ENCODE measurements at places on chromosomes 7 and 10. TPM values are rescaled to one million over a fixed set of nuclear protein-coding genes. Genes with fewer than 3 reads are reported as not detected.

- no peaks in the 10 kb centered on the region for H3K36me3 ChIP-seq
- H3K4me1 ChIP-seq: peaks cover 11% of the 10 kb centered on the region
- no peaks in the 10 kb centered on the region for H3K27me3 ChIP-seq
- peak overlapping the region; percentile 60 for H3K27ac ChIP-seq
Observed at GRCh38 chr7:140260352-140261104, 83.7 kb upstream of the KDM7A start.

GRCh38 chr10:119323085-119324016, 116.0 kb downstream of the GRK5 start:
- H3K4me1 ChIP-seq: peaks cover 9% of the 10 kb centered on the region
- H3K27me3 ChIP-seq: no peaks in the 10 kb centered on the region
- H3K4me3 ChIP-seq: no peak overlapping the region
- H3K27ac ChIP-seq: no peak overlapping the region
- no peaks in the 10 kb centered on the region for H3K36me3 ChIP-seq

DNA sequence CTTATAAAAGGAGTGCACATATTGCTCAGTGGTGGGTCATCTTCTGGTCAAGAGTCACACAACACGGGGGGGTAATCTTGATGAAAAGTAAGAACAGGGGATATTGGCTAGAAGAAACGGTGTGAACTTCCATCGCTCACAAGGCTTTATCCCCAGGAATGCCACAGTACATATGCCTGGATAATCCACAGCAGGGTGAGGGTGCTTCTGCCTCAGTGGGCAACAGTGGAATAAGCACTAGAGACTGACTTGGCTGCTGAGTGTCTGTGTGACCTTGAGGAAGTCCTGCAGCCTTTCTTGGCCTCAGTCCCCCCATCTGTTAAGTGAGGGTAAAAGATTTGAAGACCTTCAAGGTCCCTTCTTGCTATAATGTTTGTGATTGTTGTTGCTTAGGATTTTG, 44.9 kb upstream of the SHH start:
- H3K27ac ChIP-seq: no peak overlapping the region
- H3K27me3 ChIP-seq: peaks cover 5% of the 10 kb centered on the region
- H3K4me3 ChIP-seq: no peak overlapping the region
- H3K36me3 ChIP-seq: no peaks in the 10 kb centered on the region
- H3K4me1 ChIP-seq: peaks cover 2% of the 10 kb centered on the region

DNA sequence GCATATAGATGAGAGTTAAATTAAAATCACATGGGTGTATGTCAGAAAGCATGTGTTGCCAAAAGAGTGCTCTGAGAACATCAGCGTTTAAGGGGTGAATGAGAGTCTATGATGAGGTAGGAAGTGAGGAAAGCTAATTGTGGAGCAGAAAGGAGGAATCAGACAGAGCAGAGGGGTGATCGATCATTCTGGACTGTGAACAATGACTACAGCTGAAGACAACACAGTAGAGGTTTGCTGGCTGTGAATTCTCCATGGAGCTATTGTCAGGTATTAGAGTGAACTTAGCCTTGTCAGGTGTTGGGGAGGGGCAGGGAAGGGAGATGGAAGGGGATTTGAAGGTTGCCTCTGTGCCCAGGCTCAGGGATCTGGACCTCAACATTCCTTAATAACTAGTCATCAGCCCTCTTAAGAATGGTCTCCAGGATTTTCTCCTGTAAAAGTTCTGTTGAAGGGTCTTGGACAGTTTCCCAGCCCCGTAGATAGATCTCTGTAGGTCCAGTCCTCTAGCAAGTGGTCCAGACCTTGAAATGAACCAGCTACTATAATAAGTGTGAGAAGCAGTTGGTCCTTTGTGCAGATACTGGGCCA, 57.1 kb downstream of the KIF5B start:
- DNase-seq: no peak
- no peak overlapping the region for H3K27ac ChIP-seq
- no peaks in the 10 kb centered on the region for H3K27me3 ChIP-seq

DNA sequence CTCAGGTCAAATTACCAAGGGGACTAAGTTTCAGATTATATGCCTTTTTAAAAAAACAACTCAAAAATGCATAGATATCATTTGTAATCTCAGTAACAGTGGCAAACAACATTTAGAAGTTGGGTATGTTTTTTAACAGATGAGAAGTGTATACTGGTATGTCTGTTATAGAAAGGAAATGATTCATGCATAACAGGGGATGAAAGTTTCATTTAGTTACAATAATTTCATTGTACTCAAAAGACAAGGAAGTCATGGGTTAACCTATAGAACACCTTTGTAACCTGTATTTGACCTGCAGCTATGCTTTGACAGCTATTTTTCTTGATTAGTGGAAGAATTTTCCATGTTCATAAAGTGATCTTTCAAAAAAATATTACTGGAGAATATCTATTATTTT, 35.4 kb upstream of the FAM133B start:
- no peak overlapping the region for H3K27ac ChIP-seq
- peaks cover 9% of the 10 kb centered on the region for H3K36me3 ChIP-seq
- no peaks in the 10 kb centered on the region for H3K27me3 ChIP-seq
- peaks cover 12% of the 10 kb centered on the region for H3K4me1 ChIP-seq
- no peak overlapping the region for H3K4me3 ChIP-seq

- no peaks in the 10 kb centered on the region for H3K27me3 ChIP-seq
- H3K27ac ChIP-seq: peak overlapping the region; percentile 11
- peaks cover 34% of the 10 kb centered on the region for H3K36me3 ChIP-seq
- H3K4me1 ChIP-seq: peaks cover 4% of the 10 kb centered on the region
- no peak overlapping the region for H3K4me3 ChIP-seq
Observed at GRCh38 chr10:323651-324293, 188.5 kb downstream of the ZMYND11 start.

- H3K4me3 ChIP-seq: no peak overlapping the region
- H3K36me3 ChIP-seq: no peaks in the 10 kb centered on the region
- no peaks in the 10 kb centered on the region for H3K4me1 ChIP-seq
- H3K27me3 ChIP-seq: no peaks in the 10 kb centered on the region
Observed at GRCh38 chr10:33046792-33047191, 88.8 kb upstream of the ITGB1 start.

- H3K4me1 ChIP-seq: peaks cover 11% of the 10 kb centered on the region
- no peak overlapping the region for H3K4me3 ChIP-seq
- H3K27ac ChIP-seq: no peak overlapping the region
Observed at GRCh38 chr7:47738563-47739166, 156.8 kb upstream of the TNS3 start.

DNA sequence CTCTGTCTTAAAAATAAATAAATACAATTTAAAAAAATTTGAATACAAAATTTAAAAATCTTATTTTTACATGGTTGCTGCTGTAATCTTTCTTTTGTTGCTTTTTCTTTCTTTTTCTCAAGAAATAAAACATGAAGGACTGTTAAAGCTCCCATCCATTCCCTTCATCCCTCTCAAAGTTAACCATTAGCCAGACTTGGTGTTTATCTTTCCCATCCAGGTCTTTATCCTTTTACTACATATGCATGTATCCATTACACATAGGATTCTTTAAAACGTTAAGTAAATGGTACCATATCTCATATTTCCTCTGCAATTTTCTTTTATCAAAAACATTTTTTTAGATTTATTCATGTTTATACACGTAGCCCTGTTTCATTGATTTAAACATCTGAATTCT, 70.1 kb downstream of the CREB3L2 start:
- H3K36me3 ChIP-seq: peaks cover 10% of the 10 kb centered on the region
- H3K4me1 ChIP-seq: peaks cover 28% of the 10 kb centered on the region
- DNase-seq: no peak
- no peak overlapping the region for H3K27ac ChIP-seq

DNA sequence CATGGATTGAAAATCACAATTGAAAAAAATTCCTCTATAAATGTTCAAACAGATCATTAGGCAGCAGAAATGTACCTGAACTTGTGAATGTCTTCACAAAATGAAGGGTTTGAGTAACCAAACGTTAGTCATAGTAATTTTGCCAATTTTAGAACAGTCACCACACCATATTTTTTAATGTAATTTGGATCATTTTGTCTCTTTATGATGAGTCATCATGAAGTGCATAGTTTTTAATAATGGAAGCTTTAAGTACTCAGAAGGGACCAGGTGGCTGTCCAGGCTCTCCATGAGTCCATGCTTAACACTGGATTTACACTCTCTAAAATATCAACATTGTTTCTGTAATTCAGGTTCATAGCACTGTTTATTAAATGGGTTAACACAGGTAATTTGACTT, 219.2 kb downstream of the ETV1 start:
- no peaks in the 10 kb centered on the region for H3K27me3 ChIP-seq
- H3K4me3 ChIP-seq: no peak overlapping the region
- no peak overlapping the region for H3K27ac ChIP-seq
- no peak for DNase-seq

DNA sequence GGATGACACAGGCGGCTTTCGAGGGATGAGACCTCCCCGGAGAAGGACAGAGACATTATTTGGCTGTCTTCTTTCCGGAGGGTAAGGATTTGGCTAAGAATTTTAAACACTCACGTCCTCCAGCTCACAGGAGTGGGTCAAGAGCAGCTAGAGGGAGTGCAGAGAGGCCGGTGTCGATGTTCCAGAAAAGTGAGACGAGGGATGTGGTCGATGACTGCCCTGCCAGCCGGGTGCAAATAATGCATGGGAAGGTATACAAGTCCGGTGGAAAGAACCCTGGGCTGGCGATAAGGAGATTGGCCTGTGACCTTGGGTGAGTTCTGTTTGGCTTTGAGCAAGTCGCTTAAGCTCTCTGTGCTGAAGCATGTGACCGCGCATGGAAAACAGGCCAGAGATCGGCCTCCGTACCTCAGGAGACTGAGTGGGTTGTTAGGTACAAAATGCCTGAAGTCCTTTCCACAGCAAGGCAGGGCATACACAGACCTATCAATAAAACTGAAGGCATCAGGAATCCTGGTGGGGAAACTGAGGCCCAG, 149.1 kb downstream of the UBE2H start:
- H3K4me1 ChIP-seq: peaks cover 49% of the 10 kb centered on the region
- H3K36me3 ChIP-seq: no peaks in the 10 kb centered on the region
- H3K27ac ChIP-seq: peak overlapping the region; percentile 91
- DNase-seq: no peak
- no peak overlapping the region for H3K4me3 ChIP-seq

Gene IFIT3
- total RNA-seq: 10.7 TPM

Gene HECW1
- total RNA-seq: 0.13 TPM

Gene KDM7A
- total RNA-seq: 7.4 TPM

Gene IGF2BP3
- 26.8 TPM for total RNA-seq

Gene DKK1
- total RNA-seq: 0.84 TPM

Gene GOLGA7B
- total RNA-seq: 0.04 TPM

Gene CALD1
- 79.3 TPM for total RNA-seq

Gene FOXI2
- total RNA-seq: 0.09 TPM

Gene CALML5
- not detected for total RNA-seq

Gene TMEM236
- 0.40 TPM for total RNA-seq

All from muscle of leg (tissue), 16 donors.